Activated CD4-positive, alpha-beta T cell treated with anti-CD3 and anti-CD28 coated beads, Interleukin-2, Interleukin-6, amounts not matched to agents 100 ng/mL and 50 ng/mL, durations not matched to agents 16 hours and 8 hours (primary cell): ENCODE measurements at places on chromosomes 1 and 21.

- no peak for DNase-seq
Measured at GRCh38 chr1:3657096-3657475, 4.8 kb downstream of the TP73 start.

- no peak for DNase-seq
Measured at GRCh38 chr1:94831641-94832040, 11.5 kb downstream of the SLC44A3 start.

DNA sequence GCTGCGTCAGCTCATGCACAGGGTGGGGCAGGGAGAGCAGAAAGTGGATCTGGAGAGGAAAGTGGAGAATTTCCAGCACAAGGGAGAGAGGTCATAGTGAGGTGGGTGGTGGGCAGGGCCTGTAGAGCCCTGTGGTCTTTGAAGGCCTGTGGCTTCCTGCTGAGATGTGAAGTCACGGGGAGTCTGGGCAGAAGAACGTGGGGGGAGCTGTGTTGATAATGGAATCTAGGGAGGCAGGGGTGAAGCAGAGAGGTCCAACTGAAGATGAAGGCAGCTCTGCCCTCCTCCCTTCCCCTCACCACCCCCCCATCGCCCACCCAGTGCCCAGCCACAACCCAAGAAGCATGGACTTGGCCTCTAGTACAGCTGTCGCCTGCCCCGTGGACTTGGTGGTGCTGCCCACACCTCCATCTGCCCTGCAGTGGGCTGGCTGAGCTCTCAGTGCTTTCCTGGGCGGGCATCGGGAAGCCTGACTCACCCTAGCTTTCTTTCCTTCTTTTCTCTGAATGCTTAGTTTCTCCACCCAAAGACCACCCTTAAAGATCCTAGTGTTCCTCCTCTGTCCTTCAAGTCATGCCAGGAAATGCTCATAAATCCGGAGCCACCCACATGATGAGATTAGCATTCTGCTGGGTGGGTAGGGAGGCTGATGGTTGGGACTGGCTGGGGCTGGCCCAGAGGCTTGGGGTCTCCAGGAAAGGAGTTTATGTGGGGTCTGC is 186.1 kb downstream of the TRABD2B start:
- no peak for DNase-seq

DNA sequence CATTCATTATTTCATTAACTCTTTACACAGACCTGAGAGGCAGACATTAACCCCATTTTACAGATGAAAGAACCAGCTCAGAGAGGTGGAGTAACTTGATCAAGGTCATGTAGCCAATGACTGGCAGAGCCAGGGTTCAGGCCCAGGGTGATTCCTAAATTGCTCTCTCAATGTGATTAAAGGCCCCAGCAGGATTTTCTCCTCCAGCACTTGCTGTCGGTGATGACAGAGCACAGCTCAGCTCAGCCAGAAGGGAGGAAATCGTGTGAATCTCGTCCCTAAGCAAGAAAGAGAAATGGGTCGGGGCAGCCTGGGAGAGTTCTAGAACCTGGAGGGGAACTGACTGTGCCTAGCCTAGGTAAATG is 19.5 kb upstream of the RNF19B start:
- DNase-seq = no peak

- DNase-seq = no peak
Measured at GRCh38 chr1:118948846-118949245, 39.3 kb downstream of the TBX15 start.

GRCh38 chr21:42655796-42656770 is 2.7 kb downstream of the PDE9A start:
- no peak for DNase-seq

DNA sequence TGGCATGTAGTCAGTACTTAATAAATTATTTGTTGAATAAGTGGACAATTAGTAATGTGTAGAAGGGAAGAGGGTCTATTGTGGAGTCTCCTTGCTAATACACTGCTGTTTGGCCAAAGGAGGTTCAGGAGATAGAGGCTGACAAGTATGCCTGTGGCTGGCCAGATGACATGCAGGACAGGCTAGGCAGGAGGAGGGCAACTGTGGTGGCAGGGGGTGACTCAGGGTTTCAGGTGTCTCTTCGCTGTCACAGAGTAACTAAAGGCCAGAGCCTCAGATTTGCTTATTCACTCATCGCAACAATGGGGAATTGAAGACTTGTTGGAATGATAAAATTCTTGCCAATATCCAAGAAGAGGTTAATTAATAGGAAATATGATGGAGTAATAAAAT is 33.1 kb downstream of the THRAP3 start:
- DNase-seq = peak; percentile 21

DNA sequence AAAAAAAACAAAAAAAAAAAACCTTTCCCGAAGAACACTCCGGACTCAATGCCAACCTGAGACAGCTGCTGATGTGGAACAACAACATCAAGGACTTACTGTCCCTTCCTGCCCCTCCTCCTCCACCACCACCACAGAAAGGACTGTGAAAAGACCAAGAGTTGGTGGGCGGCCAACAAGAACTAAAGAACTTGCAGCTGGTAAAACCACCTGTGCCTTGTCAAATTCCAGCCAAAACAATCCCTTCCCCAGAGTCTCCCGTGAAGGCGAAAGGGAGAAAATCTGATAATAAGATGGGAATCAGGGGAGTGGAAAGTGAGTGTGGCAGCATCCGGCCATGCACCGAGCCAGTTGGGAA is 88.9 kb downstream of the PROX1 start:
- no peak for DNase-seq

- DNase-seq = no peak
Measured at GRCh38 chr1:186887203-186887602, 58.5 kb downstream of the PLA2G4A start.

- DNase-seq = no peak
Measured at GRCh38 chr1:207654320-207654719, 9.4 kb downstream of the CR1L start.

GRCh38 chr1:112637254-112638109 is 17.9 kb downstream of the CAPZA1 start:
- no peak for DNase-seq

DNA sequence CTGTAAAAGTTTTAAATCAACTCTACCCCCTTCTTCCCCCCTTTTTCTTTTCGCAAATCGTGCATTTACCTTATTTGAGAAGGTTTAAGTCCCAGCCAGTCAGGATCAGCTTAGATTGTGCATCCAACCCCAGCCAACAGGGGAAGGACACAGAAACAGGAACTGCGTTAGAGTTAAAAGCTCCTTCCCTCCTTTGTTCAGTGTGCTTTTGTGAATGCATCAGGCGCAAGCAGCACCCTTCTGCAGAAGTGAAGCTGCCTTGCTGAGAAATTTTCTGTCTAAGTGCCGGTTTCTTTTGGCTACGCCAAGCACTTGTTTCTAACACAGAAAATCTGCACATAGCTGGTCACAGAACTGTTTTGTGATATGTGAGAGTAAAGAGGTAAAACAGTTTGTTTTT is 56.2 kb upstream of the PRRC2C start:
- no peak for DNase-seq

DNA sequence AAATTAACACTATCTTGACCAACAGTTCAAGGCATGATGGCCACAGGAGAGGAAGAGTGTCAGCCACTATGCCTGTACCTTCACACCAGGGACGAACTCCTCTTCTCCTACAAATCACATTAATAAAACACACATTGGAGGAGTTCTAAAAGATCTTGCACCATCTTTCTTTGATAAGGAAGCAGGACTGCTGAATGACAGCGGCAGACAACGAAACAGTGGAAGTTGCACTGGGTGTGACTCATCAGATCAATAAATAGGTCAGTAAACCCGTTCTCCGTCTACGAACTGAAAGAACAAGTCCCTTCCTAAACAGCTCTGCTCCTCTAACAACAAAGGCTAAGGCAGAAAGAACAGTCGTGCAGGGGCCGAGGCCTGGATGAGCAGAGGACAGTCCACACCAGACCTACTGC is 23.1 kb downstream of the UBE2G2 start:
- DNase-seq = no peak

DNA sequence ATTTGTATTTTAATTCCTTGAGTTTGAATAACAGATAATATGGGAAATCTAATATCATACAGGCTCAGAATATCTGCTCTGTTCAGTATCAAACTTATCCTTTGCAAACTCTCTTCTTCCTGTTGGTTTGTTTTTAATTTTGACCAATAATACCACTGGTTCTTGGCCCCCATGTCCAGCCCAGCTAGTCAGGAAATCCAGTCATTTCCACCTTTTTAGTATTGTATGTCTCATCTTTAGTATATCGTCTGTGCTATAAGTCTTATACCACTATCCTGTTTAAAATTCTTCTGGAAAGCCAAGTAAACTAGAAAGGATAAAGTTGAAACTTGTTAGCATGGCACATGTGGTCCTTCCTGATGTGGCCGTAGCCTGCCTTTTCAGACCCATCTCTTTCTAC is 10.7 kb downstream of the SCCPDH start:
- no peak for DNase-seq

- DNase-seq = no peak
Measured at GRCh38 chr1:226787071-226787470, 48.0 kb upstream of the ITPKB start.

DNA sequence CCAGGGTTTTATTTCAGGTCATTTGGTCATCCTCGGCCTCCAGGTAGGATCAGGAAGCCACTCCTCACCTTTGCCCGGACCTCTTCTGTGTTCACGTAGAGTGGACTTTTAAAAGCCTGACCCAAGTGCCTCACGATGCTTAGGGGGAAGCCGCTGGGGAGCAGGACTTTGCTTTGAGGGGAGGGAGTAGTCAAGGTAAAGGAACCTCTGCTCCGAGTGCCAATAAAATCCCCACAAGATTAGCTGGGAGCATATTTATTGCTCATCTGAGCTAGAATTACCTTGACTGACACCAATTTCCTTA is 603 bp upstream of the DHRS3 start:
- no peak for DNase-seq

DNA sequence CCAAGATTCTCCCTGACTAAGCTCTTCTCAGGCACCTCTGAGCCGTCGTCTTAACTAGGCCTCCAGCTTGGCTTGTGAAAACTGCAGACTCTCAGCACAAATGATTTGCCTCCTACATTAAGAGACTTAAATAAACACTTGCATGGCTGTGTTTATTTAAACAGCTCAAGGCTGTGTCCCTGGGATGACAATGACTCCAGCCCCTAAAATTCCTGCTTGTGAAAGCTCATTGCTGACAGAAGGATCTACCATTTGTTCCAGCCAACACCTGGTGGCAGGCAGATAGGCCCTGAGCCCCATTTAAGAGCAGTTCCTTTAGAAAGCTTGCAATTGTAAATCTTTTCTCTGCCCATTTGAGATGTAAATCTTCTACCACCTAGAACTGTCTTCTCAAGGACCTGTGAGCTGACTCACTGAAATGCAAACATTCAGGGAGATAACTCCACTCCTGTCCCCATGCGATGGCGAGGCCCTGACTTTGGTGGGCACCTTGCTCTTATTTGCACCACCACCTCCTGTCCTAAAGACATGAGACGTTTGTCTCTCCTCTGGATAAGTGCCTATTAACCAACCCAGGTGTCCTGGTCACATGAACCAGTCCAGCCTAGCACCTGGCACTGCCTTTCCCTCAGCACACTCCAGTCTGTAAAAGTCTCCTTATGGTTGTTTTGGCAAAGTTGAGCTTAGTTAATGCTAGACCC is 15.1 kb upstream of the PCP4 start:
- no peak for DNase-seq

- DNase-seq = no peak
Measured at GRCh38 chr1:202200669-202201068, 7.1 kb downstream of the LGR6 start.

DNA sequence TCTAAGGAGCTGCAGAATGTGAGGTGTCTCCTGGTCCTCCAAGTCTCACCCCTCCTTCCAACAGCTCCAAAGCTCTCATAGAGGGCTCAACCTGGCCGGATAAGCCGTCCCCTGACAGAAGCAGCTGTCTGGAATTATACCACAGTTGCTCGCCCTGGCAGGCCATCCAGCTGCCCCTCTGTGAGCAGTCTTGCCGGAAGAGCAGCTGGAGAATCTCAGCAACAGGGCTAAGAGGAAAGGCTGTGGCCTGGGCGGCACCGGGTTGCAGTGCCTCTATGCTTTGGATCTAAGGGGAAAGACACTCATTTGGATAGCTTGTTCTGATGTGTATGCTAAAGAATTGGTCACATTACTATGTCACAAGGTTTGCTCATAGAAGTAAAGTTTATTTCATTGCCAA is 12.4 kb downstream of the TMCC2 start:
- no peak for DNase-seq

DNA sequence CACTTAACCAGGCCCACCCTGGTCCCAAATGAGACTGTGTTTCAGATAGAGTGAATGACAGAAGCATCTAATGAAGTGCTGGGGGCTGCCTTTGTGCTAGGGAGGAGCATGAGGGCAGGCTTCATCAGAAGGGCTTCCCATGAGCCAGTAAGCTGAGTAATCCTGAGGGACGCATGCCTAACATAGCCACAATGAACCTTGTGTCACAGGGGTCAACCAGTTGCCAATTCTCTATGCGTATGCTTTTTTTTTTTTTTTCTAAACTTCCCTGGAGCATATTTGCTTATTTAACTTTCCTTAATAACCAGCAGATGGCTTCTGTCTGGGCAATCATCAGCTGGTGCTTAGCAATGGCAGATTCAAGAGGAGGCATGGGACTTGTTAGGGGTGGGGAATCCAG is 25.5 kb upstream of the CYP2J2 start:
- no peak for DNase-seq

DNA sequence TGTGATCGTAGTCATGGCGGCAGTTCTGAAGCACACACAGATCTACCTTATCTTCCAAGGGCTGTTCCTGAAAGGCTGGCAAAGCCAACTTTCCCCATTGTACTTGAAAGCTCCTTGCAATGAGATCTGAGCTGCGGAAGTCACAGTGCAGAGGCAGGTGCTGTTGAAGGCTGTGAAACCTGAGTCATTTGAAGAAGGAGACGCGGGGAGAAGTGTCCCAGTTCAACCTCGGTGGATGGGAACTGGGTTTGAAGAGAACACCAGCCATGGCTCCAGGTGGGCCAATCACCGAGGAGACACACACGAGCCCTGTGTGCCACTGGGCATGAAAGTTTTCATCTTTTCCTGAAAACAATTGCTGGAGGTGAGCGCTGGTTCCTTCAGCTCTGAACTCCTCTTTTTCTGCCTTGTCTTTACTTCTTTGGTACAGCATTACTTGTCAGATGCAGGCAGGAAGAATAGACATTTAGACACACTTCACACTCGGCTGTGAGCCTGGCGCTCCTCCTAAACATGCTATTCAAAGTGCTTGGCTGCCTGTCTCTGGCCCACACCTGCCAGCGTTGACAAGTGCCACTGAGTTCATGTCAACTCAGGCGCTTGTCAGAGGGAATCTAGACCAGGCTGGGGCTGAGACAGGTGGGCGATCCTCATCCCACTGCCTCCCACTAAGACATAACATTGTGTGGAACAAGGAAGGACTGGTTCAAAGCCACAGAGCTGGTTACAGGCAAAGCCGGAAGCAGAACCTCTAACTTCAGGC is 25.7 kb upstream of the PDE9A start:
- DNase-seq = no peak

DNA sequence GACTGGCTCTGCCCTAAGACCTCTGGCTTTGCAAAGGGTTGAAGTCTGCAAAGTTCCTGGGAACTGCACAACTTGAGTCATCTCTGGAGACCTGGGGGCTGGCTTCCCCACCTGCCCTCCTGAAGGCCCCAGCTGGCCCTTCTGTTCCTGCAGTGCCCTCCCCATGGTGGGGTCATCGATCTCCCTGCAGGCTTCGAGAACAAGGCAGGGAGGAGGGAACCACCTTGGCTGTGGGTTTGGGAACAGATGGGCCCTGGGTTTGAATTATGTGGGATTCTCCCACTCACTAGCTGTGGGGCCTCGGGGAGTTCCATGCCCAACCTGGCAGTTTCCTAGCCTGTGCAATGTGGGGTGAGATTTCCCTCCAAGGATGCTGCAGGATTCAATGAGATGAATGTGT is 310.2 kb downstream of the PTPRU start:
- DNase-seq = no peak
